Cerebellum (tissue), 4 donors: ENCODE measurements at places on chromosomes 12 and 14.

- no peak for DNase-seq
Observed at GRCh38 chr12:66103016-66103913, 27.3 kb downstream of the LLPH start.

GRCh38 chr12:21340403-21340802 lies 5.7 kb upstream of the SLCO1A2 start:
- no peak for DNase-seq

DNA sequence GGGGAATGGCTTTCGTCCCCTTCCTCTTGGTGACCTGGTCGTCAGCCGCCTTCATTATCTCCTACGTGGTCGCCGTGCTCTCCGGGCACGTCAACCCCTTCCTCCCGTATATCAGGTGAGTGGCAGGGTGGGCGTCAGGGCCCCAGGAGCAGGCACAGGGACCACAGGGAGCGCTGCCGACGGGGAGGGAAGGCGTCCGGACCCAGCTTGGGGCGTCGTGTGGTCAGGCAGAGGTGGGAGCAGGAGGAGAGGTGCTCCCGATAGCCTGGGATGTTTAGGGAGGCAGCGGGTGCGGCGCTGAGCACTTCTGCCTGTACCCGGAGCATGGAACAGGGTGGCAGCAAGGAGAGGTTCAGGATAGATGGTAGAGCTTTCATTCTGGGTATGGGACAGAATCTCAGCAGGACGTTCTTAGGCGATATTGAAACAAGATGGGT lies 444 bp downstream of the DRAM1 start:
- DNase-seq, result no peak

DNA sequence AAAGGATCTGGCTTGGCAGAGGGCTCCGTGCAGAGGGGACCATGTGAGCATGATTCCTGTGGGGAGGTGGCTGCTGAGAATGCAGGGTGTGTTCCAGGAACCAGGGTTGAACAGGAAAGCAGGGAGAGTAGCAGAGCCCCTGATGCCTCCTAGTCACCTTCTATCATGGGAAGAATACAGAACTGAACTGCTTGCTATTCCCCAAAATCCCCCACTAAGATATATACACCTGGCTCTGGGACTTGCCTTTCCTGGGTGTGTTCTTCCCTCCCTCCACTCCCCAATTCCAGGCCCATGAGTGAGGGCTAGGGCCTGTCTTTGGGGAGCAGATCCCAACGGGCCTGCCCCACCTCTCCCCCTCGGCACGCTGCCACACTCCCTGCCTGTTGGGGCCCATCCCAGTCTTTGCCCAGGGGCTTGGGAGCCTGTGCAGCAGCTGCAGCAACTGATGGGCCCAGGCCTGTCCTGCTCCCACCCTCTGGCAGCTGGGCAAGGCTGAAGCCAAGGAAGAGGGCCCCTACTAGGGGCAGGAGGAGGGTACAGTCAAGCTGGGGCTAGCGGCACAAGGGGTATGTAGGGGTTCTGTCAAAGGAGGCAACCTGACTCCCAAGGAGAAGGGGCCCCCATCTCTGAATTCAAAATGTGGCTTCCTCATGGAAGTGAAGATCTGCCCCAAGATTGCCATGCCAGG lies 3.2 kb downstream of the AJUBA start:
- DNase-seq, result no peak

DNA sequence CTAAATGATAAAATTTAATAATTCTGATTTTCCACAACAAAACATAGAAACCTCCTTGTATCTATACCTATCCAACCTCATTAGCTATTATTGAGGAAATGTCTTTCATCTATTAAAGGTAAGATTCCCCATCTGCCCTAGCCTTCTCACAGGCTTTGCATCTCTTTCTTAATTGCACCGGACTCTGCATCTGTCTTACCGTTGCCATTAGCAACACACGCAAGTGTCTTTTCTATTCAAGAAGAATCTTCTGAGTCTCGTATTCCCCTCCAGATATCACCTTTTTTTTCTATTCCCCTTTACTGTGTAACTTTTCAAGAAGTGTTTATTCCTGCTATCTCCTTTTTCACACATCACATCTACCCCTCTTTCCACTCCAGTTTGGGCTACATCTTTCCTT lies 500.0 kb downstream of the NOVA1 start:
- DNase-seq, result no peak

GRCh38 chr14:68823434-68824206 lies 30.8 kb upstream of the ZFP36L1 start:
- no peak for DNase-seq

GRCh38 chr12:57996520-57996919 lies 55.2 kb downstream of the ATP23 start:
- no peak for DNase-seq

DNA sequence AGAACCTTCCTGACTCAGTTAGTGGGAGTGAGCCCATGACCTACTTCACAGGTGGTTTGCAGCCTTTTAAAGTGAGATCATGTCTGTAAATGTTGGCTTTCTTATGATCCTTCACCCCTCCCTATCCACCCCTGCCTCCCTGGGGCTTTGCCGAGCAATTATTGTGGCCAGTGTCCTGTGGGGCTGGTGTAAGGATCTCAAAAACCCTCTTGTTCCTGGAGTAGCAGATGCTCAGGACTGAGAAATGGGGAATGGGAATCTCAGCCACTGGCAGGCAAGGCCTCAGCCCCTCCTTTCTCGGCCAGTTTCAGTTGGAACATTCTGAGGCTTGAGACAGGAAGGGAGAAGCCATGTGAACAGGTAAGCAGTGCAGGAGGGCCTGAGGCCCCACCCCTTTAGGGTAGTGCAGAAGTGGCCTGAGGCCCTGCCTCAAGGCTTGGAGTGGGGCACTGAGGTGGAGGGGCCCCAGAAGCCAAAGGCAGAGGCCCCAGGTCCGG lies 53.8 kb downstream of the PLEKHG3 start:
- DNase-seq, result no peak

DNA sequence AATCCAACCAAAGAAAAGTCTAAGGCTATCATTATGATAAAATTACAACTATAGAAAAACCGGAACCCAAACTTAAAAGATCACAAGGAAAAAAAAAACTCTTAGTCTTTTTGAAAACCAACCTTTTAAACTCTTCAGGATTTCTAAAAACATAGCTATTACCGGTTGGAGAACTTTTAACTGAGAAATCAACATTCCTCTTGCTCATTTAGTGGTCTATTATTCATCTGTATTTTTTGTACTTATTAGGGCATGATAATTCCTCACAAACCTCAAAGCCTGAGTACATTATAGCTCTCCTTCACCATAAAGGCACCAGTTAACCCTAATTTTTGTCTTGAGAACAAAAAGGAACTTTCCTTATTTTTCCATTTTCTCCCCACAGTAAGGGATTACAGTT lies 10.4 kb downstream of the LUM start:
- no peak for DNase-seq

DNA sequence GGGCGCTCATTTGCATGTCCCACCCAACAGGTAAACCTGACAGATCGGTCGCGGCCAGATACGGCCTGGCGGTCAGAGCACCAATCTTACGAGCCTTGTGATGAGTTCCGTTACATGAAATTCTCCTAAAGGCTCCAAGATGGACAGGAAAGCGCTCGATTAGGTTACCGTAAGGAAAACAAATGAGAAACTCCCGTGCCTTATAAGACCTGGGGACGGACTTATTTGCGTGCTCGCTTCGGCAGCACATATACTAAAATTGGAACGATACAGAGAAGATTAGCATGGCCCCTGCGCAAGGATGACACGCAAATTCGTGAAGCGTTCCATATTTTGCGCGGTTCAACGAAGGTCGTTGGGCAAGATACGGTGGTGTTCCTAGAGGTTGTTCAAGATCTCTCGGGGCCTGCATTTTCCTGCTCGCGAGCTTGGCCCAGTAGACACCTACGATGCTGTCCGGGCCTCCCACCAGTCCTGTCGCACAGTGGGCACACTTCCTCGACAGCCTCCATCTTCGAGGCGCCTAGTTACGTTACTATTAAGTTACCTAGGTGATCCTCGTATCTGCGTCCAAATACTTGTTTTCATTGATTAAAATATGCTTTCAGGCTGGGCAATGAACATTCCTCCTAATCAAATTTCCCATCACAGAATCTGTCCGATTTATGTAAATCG lies at the start of gene RNU6-7:
Gene RNU6-7 (plus strand): TSS at position 230 of the 675 bp plus-strand sequence.
- DNase-seq, result peak; percentile 25

DNA sequence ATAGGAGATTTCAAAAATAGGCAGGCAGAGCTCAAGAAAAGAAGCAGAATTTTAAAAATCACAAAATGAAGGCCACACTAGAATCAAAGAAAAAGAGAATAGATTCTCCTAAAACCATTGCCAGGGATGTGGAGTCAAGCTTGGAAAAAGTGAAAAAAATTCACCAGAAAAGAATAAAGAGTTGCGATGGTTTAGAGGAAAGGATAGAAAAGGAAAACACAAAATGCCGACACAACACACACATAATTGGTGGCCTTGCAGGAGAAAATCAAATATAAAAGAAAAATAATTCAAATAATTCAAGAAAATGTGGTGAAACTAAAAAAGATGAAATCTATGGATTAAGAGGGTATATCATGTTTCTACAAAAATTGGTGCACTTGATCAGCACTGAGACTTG lies 181.6 kb upstream of the C14orf180 start:
- DNase-seq, result no peak

DNA sequence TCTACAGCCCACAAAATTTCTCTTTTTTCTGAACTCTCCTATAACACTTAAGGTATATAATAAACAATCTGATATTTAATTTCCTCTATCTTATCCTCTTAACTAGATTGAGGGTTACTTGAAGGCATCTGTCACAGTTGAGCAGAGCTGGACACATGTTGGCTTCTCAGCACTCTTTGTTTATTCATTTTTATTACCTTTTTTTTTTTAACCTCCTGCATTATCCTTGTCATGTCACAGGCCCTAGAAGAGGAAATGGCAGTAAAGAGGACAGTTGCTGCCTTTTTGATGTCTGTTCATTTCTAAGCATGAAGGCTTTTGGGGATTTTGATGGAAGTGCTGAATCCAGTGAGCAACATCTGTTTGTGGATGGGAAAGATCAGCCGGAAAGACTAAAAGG lies 32.5 kb upstream of the EVL start:
- no peak for DNase-seq

- DNase-seq, result no peak
Observed at GRCh38 chr14:72535485-72535884, 358.4 kb downstream of the DPF3 start.

DNA sequence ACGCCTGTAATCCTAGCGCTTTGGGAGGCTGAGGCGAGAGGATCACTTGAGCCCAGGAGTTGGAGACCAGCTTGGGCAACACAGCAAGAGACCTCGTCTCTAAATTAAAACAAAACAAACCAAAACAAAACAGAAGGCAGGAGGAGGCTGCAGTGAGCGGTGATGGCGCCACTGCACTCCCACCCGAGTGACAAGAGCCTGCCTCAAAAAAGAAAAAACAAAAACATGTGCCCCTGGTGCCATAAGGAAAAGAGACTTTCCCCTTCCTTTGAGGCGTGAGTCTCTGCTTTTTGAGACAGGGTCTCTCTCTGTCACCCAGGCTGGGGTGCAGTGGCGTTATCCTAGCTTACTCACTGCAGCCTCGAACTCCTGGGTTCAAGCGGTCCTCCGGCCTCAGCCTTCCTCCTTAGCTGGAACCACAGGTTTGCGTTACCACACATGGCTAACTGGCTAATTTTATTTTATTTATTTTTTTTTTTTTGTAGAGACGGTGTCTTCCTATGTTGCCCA lies 9.0 kb upstream of the EAPP start:
- no peak for DNase-seq

- DNase-seq, result no peak
Observed at GRCh38 chr14:69500096-69500495, 15.6 kb downstream of the PLEKHD1 start.

DNA sequence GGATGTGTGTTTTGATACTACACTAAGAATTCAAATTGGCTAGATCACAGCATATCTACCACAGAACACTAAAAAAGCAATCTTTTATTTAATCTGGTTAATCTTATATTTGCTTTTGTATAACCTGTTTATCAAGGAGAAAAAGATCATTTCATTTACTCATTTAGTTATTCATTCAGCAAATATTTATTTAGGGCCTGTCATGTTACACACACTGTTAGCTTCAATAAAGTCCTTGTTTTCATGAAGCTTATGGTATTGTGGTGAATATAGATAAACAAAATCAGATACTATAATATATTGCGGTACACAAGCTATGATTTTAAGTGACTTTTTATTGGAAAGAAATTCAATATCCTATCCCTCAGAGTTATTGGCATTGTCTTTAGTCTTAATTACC lies 350.8 kb downstream of the LRFN5 start:
- DNase-seq, result no peak

DNA sequence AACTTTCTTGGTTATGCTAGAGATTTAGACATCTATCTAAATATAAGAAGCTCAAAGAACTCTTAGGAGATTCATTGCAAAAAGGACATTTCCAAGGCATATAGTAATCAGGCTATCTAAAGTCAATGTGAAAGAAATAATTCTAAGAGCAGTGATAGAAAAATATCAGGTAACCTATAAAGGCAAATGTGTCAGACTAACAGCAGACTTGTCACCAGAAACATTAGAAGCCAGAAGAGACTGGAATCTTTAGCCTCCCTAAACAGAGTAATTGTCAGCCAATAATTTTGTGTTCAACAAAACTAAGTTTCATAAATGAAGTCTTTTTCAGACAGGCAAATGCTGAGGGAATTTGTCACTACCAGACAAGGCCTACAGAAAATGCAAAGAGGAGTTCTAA lies 122.0 kb upstream of the SCAF11 start:
- no peak for DNase-seq

DNA sequence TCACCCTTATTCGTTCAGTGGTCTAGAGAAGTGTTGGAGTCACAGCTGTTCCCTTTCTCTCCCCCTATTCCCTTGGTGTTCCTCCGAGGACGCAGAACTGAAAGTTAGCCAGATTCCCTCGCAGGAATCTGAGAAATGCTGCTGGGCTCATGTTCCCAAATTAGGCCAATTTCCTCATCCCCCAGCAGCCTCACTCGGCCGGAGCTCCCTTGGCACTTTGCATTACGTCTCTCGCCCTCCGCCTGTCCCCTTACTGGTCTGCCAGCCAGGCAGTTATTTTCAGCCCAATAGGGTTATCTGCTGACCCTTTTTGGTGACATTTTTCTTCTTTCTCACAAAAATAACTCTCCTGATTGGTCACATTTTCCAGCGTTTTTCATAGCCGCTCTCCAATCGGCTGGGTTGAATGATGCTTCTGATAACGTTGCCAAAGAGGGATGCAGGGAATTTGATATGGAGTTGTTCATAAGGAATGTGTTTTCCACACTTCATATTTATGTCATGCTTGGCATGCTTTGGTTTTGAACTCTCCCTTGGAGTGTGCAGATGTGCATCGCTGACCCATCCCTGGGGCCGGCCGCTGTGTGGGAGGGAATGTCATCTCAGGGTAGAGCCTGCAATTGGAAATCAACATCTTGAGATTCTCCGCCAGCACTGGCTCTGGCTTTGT lies 9.9 kb downstream of the IFT43 start:
- DNase-seq, result no peak

GRCh38 chr12:7758766-7759140 lies 6.3 kb upstream of the NANOGNB start:
- no peak for DNase-seq

GRCh38 chr12:45729233-45730083 lies at the start of gene ARID2:
TSS of gene ARID2 (plus strand) at chr12:45729706. CDS start at chr12:45729837, 131 bp downstream.
- DNase-seq, result peak; percentile 56
